ENCODE measurements at places on chromosomes 12 and 14. TPM values are rescaled to one million over a fixed set of nuclear protein-coding genes. Genes with fewer than 3 reads are reported as not detected.

GRCh38 chr12:9971181-9971580 lies at the start of gene CLEC12A:
CLEC12A (plus strand) TSS chr12:9971409; CDS start chr12:9971597, 188 bp downstream.
- no peak for DNase-seq

DNA sequence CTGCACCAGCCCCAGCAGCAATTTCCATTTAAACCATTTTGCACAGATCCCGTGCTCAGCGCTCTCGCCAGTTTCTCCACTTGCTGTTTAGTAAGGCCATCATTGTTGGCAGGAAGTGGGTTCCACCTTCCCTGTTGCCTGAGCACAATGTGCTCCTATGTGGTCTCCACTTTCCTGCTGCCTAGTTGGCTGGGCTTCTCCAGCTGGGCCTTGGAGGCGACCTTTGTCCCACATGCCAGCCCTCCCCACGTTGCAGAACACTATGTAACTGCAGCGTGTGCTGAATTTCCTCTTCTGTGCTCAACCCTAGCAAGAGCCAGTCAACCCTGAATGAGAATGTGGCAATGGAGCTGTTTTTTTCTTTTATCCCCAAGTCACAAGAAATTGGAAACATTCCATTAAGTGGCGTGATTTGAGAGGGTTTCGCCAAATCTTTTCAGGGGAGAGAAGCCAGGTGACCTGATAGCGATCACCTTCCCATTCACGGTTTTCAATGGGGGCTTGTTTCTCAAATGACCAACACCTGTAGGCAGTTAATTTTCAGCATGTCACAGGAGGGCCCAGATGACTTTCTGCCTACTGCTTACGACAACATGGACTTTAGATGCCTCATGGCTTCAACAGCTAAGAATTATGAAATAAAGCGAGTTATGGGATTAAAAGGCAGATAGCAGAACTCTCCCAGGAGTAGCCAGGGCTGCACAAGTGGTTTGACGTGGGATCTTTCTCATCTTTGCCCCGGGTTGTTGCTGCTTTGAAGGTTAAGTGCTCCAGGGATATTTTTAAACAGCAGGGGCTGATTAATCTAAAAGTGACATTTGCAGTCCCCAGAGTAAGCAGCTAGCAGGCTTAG lies at the start of gene ACACB:
ACACB (plus strand) TSS at position 830 of the 853 bp plus-strand sequence. CDS start 22,819 bp downstream, outside the sequence.
- peak; percentile 88 for DNase-seq

MYF6 gene
- not detected for total RNA-seq

DNA sequence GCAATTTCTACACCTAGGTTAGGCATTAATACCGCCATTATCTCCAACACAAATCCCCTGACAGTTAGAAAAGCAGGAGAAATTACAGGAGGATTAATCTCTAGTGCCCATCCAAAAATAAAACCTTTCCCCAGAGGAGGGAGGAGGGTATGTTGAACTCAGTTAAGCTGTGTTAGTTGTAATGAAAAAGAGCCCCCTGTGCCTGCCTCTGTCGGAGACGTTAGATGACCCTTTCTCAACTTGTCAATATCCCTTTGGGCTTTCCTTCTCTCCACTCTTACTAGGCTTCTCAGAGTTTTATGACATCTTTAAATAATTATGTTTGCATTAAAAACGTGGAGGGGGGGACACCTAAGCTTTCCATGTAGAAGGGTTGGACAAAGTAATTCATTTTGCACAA lies 278.2 kb downstream of the PDZRN4 start:
- no peak for DNase-seq

GRCh38 chr12:55925870-55926737 lies 1.6 kb downstream of the PYM1 start:
- no peak for DNase-seq

DNA sequence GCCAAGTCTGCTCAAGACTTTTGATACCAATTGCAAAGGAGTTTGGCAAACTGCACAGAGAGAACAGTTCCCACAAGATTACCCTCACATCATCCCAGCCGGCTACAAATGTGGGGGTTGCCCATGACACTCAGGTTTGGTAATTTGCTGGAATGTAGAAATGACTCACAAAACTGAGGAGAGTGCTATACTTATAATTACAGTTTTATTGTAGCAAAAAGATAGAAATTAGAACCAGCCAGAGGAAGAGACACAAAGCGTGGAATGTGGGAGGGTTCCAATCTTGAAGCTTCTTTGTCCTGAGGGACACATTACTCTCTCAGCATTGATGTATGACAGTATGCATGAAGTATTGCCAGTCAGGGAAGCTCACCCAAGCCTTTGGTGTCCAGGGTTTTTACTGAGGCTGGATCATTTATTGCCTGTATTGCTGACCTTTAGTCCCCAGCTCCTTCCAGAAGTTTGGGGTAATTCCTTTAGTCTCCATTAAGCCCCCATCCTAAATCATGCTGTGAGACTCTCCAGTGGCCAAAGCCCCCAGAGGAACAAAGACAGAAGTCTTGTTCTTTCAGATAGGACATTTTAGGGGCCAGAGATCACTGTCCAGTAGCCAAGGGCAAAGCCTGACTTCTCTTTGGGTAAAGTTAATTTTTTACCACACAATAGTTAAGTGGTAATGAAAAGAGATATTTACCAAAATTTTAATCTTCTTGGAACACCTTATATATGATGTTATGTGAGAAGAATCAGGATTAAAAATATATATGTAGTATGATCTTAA lies 9.9 kb downstream of the TBK1 start:
- no peak for DNase-seq

- DNase-seq, result no peak
These were observed 80.3 kb downstream of the NKX2-1 start for GRCh38 chr14:36439766-36440165.

LTB4R gene
- 2.1 TPM for total RNA-seq

DNA sequence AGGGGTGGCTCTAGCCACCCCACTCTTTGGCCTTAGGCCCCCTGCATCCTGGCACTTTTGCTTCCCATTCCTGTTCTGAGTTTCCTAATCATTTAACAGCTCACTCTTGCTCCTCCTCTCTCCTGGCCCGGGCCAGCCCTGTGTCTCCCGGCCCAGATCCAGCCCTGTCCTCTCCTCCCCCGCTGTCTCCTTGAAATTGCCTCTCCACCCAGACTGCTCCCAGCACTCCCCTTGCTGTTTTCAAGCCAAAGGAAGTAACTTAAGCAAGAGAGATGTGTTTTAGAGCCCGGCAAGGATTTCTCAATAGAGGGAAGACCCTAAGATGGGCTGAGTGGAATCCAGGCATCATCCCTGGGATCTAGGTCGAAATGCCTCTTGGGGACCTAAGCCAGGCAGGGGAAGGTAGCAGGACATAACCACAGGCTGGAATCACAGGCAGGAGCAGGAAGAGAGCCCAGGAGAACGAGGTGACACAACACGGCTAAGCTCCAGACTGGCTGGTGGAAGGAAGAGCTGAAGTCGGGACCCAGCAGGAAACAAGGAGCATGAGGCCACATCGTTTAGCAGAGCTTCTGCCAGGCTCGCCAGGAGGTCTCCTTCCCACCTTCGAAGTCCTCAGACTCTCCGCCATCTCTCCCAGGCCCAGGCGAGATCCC lies 2.0 kb upstream of the LRP1-AS start:
- peak; percentile 86 for DNase-seq

FAM222A gene
- total RNA-seq, result 27.4 TPM

GZMB gene
- 1.8 TPM for total RNA-seq

GRCh38 chr14:56854325-56854724 lies 44.0 kb upstream of the OTX2 start:
- DNase-seq, result no peak

CTSG gene
- total RNA-seq, result 2.6 TPM

TAS2R8 gene
- total RNA-seq, result not detected

DNA sequence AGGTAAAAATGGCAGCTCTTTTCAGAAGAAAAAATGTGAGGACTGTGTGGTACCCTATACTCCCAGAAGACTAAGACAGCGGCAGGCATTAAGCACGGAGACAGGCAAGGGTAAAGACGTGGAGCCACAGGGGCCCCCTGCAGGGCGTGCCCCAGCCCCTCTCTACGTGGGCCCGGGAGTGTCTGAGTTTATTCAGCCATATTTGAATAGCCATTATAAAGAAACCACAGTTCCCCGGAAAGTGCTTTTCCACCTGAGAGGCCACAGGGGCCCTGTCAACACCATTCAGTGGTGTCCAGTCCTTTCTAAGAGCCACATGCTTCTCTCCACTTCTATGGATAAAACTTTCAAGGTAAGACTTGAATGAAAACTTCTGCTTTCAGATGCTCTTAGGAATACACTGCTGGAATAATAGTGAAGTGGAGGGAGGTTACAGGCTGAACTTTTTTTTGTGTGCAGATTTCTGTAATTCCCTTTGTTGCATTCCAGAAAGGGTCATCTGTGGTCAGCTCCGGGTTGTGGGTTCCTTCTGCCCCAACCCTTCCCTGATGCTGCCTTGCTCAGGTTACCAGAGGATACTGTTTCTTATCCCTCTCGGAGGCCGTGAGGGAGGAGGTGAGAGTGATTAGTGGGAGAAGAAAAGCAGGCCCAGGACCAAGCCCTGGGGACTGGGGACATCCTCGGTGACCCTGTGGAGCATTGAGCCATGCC lies 58.4 kb downstream of the SLC25A47 start:
- DNase-seq, result no peak

DNA sequence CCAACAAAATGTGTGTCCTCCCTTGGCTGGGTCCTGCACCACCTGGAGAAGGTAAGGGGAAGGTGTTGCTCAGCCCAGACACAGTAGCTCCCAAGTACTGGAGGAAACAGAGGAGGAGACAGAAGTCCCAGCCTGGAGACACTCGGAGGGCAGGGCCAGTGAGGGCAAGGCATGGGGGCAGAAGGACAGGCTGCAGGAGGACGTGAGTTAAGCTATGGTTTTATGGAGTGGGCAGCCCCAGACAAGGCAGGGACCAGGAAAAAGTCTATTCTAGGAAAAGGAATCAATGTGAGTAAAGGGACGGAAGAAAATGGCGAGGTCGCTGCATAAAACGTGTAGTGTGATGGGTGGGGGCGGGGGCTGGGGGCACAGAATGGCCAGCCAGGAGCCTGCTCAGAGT lies 210.1 kb upstream of the DIO3 start:
- no peak for DNase-seq

NTS gene
- total RNA-seq, result not detected

DNA sequence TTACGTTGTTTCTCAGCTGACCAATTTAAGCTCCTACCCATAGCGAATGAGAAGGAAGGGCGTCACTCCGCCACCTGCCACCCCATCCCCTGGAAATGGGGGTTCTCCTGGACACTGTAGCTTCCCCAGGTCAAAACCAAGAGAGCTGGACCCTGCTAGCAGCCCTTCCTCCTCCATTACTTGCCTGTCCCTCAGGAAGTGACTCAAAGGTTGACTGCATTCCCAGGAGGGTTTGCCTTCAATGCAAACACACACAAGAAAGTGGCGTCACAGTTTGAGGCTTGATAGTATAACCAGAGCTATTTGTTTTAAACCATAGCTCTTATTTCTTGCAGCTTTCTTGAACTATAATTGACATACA lies 79.1 kb downstream of the KCNK13 start:
- DNase-seq, result no peak

- no peak for DNase-seq
These were observed 4.0 kb downstream of the P2RX2 start for GRCh38 chr12:132622437-132623071.

GRCh38 chr14:95222151-95222631 lies 64.9 kb upstream of the DICER1 start:
- DNase-seq, result no peak

DNA sequence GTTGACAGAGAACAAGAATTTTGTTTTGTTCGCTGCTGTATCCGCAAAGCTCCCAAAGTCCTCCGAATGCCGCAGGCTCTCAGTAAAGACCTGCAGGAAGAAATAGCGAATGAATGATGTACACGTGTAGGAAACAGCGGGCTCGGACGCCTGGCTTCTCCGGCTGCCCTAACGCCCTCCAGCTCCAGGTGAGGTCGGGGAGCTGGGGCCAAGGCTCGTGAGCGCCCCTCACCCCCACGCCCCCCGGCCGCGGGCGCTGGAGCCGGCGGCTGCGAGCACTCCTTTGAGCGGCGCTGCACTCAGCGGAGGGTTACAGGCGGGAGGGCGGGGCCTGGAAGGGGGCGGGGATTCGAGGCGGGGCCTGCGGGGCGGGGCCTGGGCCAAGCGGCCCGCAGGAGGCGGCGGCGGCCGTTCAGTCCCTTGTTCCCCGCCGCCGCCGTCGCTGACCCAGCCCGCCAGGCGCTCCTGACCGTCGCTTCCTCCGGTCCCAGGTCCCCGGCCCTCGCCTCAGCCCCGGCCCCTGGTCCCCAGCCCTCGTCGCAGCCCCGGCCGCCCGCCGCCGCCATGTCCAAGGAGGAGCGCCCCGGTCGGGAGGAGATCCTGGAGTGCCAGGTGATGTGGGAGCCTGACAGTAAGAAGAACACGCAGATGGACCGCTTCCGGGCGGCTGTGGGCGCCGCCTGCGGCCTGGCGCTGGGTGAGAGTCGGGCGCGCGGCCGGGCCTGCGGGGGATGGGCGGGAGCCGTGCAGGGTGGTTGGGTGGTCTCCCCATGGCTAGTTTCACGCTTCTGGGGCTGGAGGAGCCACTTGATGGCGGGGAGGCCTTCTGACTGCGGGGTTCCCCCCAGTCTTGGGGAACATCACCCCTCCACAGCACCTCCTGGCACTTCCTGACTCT lies at the start of gene AACS:
AACS (plus strand) TSS at position 415 of the 898 bp plus-strand sequence; CDS start at position 565, 150 bp downstream.
- peak; percentile 91 for DNase-seq

P2RX2 gene
- not detected for total RNA-seq

DNA sequence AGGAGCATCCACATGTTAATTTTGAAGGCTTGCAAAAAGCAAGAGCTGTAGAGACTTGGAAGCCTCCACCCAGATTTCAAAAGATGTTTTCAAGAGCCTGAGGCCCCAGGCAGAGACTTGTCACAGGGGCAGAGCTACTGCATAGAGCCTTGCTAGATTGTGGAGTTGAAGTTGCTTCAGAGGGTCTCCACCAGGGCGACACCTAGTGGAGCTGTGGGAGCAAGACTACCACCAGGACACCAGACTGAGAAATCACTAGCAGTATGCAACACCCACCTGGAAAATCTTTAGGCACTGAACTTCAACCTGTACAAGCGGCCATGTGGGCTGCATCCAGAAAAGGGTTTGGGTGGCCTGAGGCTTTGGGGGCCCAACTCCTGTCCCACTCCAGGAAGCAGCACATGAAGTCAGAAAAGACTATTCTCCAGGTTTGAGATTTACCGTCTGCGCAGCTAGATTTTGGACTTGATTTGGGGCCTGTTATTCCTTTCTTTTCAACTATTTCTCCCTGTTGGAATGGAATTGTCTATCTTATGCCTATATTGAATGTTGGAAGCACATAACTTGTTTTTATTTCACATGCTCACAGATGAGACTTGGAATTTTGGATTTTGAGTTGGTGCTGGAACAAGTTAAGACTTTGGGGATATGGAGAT lies 508.6 kb downstream of the FLRT2 start:
- peak; percentile 62 for DNase-seq

MYO1H gene
- 0.16 TPM for total RNA-seq

GRCh38 chr12:82688035-82688501 lies 1.4 kb downstream of the TMTC2 start:
- no peak for DNase-seq

- no peak for DNase-seq
These were observed 58.1 kb downstream of the STXBP6 start for GRCh38 chr14:24991821-24992220.

INSM2 gene
- total RNA-seq, result not detected

DNA sequence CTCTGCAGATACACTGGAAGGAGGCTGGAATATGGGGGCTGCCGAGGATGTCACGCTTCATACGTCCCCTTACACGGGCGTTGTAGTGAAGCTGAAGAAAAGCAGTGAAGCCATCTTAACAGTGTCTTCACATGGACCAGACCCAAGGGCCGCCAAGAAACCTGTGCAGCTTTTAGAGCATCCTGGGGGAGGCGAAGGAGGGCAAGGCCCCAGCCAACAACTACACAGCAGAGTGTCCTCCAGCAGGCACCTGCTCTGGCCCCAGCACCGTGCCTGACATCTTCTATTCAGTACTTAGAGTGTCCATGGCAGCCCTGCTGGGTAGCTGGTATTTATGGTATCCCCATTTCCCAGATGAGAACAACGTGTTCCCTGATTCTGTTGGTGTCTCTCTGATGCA lies 48.9 kb upstream of the RIN3 start:
- DNase-seq, result no peak

GRCh38 chr14:76937181-76938091 lies 91.1 kb downstream of the IRF2BPL start:
- DNase-seq, result peak; percentile 79
